ENCODE measurements at places on chromosomes 6 and 20.

- no peak for DNase-seq
Measured at GRCh38 chr6:83071023-83071422, 3.6 kb downstream of the DOP1A start.

- DNase-seq, result no peak
Measured at GRCh38 chr6:13327691-13328075, 654 bp downstream of the TBC1D7 start.

- DNase-seq, result peak; percentile 46
Measured at GRCh38 chr20:63850689-63851547, 10.4 kb upstream of the ABHD16B start.

GRCh38 chr6:44039839-44040350, 87.4 kb downstream of the MRPL14 start:
- DNase-seq, result no peak

GRCh38 chr6:424741-425417, 33.3 kb downstream of the IRF4 start:
- no peak for DNase-seq

DNA sequence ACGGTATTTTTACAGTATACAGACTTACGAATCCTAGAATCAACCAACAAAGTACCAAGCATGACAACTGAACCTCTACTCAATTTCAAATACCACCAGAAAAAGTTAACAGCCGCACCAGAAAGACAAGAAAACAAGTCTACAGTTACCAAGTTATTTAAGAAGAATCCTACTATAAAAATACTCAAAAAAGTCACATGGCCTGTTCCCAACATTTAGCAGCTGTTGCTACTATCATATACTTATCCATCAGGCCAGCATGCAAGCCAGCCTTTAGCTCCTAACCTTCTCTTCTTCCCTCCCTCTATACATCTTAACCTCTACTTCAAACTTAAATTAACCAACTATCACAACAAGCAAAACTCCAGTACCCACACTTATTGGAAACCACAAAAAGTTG, 1.9 kb downstream of the SYNCRIP start:
- DNase-seq, result no peak

DNA sequence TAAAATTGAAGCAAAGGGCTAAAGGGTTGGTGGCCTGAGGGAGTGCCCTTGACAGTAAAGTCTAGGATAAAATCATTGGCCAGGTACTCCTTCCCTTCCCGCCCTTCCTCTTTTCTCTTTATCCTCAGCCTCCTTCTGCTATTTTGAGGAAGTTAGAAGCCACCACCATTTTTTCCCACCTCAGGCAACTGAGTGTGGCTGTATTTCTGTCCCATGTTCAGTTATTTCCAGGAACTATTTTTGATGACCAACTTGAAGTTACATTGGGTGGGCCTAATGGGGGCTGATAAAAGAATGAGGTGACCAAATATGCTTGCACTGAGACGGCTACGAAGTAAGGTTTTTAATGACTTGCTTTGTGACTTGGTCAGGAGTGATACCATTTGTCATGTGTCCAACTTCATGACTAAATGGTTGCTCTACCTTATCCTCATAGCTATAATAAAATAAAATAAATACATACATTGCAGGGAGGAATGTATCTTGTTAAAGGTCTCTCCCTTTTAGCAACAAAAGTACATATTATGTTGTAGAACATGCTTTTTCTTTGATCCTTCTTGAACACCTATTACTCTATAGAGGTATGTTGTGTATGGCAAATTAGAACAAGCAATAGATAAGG, 12.0 kb downstream of the PTPN1 start:
- DNase-seq, result peak; percentile 24

DNA sequence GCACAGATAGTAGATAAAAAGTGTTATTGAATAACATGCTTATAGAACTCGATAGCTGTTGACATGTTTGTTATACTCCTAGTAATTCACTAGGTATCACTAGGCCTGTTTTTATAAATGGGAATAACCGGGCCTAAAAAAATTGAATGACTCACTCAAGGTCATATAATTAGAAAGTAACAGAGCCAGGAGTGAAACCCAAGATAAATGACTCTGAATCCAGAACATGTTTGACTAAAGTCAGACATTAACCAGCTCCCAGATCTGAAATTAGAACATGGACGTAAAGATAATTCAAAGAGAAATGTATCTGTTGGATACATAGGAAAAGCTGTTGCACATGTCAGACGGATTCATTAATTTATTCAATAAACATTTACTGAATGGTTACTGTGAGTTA, 26.9 kb downstream of the RGS17 start:
- no peak for DNase-seq

DNA sequence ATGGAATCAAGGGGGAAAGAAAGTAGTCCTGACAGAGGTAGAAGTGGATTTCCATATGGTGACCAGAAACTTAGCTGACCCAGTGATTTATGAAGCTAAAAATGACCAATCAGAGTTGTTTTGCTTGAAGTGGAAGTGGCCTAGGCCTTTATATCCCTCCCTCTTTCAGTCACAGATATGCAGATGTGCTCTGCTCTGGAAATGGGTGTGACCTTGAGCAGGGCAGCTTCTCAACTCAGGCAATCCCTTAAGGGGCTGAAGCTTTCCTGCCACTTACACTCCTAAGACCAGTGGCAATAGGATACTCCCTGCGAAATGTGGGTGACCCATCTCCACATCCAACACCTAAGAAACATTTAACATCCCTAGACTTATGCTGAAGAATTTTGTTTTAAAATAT, 256.6 kb downstream of the EYS start:
- DNase-seq, result no peak

All from GDM1 (cell line).